HT1080 (cell line): ENCODE measurements at places on chromosomes 2 and 18. TPM values are rescaled to one million over a fixed set of nuclear protein-coding genes. Genes with fewer than 3 reads are reported as not detected.

GRCh38 chr2:230797515-230798495, 66.9 kb upstream of the ITM2C start:
- no peak for DNase-seq

GRCh38 chr2:71069376-71069775, 928 bp downstream of the NAGK start:
- no peak for DNase-seq

CROCC2 gene
- not detected in 2 replicates for total RNA-seq

DNA sequence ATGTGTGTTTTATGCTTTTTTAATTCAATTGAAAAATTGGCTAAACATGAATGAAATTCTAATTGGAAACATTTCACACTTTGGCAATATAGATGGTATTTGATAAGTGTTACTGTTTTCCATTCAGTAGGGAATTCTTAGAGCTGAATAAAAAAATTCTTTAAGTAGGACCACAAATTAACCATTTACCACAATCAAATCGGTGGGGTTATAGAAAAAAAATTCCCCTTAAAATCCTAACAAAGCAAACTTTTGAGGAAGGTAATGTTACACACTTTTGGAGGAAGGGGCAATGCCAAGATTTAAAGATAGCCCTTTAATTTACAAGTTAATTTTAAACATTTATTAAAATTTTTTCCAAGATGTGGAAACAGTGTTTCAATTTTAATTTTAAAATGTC, 279.0 kb upstream of the FIGN start:
- no peak for DNase-seq

PARD3B gene
- 0.73 and 2.2 TPM in 2 replicates for total RNA-seq

- no peak for DNase-seq
Measured at GRCh38 chr2:137050949-137051348, 285.6 kb downstream of the THSD7B start.

DNA sequence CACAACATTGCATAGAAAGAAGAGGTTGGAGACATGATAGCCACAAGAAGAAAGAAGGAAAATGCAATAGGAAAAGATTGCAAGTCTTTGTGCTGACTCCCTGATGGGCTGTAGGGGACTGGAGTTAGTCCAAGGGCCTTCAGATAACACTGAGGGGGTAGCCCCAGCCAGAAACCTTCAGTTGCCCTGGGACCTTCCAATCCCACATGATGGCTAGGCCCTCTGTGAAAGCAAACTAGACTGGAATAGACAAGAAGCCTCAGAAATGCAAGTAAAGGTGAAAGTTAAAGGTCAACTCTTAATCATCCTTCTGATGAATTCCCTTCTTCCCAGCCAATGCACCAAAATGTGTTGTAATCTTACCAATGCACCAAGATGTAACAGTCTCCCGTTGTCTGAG, 19.2 kb downstream of the CMPK2 start:
- DNase-seq = no peak

ZNF396 gene
- total RNA-seq = not detected in 2 replicates
